ENCODE measurements at places on chromosomes 5 and 9. TPM values are rescaled to one million over a fixed set of nuclear protein-coding genes. Genes with fewer than 3 reads are reported as not detected.

The EIF4EBP3 gene
- 6.4 TPM for total RNA-seq

- DNase-seq: no peak
Measured at GRCh38 chr5:135053278-135053677, 19.2 kb upstream of the PITX1 start.

DNA sequence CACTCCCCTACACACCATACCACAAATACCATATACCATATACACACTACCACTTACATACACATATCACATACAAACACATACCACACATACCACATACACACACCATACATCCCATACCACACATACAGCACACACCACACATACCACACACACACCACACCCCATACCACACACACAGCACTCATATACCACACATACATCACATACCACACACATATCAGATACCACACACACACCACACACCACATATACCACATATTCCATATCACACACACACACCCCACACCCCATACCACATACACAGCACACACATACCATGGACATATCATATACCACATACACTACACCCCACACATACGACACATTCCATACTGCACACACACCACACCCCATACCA, 276.6 kb downstream of the GADD45G start:
- no peak for DNase-seq

The SH3GL2 gene
- total RNA-seq: 3.5 TPM

The TRAF1 gene
- total RNA-seq: 13.2 TPM

- no peak for DNase-seq
Measured at GRCh38 chr9:34588671-34589635, 571 bp downstream of the CNTFR start.

- no peak for DNase-seq
Measured at GRCh38 chr9:71975833-71976232, 64.4 kb downstream of the C9orf85 start.

The ENG gene
- 3.4 TPM for total RNA-seq

DNA sequence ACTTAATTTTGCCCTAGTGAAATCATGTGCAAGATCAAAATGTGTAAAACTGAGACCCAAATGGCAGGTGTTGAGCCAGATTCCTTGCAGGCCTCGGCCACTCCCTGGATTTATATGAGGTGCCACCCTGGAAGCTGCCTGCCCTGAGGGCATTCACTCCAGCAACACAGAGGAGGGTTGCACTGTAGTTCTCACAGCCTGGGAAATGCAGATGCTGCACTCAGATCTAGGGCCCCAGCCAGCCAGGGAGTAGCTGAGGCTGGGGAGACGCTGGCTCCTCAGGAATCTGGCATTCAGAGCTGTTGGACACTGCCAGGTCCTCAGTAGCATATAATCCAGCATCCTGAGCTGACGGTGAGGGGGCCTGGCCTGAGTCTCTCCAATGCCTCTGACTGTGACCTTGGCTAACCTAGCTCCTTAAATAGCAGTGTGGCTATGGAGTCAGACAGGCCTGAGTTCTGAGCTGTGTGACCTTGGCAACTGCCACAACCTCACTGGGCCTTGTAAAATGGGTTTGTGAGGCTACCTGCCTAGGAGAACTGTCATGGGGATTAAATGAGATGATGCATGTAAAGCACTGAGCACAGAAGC, 8.7 kb downstream of the KCNMB1 start:
- no peak for DNase-seq

- DNase-seq: no peak
Measured at GRCh38 chr9:90033028-90033650, 428.3 kb downstream of the GADD45G start.

- no peak for DNase-seq
Measured at GRCh38 chr5:6900247-6901227, 187.3 kb downstream of the TENT4A start.

The ELOVL7 gene
- total RNA-seq: 31.6 TPM

DNA sequence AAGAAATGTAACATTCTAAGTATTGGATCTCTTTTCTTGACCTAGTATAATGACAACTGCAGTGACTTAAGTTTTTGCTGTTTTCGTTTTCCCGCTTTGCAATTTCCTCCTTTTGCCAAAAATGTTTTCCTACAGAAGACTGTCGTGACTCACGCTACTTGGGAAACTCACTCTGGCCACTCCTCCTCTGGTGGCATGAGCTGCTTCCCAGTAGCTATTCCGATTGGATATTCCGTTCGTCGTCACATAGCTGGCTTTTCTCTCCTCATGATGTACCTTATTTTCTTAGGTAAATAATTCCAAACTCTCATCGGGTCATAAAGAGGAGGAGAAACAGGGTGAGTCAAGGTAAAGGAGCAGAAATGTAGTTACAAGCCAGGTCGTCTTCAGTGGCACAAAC, 64.9 kb downstream of the GOLPH3 start:
- DNase-seq: no peak

- DNase-seq: no peak
Measured at GRCh38 chr5:160036884-160037283, 27.9 kb downstream of the TTC1 start.

- no peak for DNase-seq
Measured at GRCh38 chr5:1793966-1794900, 5.4 kb downstream of the MRPL36 start.

GRCh38 chr5:154058055-154059038, 19.6 kb downstream of the MFAP3 start:
- no peak for DNase-seq

GRCh38 chr9:113985968-113986585, 92.0 kb downstream of the AMBP start:
- no peak for DNase-seq

DNA sequence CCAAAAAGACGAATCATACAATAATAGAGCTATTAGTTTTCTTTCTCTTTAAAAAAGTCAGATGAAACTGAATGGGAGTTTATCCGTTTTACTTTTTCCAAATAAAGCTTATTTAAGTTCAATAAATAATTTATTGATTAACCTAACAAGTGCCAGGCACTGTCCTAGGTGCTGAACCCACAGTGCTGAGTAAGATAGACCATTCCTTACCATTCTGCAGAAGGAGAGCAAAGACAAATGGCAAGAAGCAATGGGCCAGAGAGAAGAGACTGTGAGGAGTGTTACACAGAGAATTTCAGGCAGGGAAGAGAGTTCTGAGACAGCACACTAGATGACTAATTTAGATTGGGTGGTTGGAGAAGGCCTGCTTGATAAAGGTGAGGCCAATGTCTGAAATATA, 127.2 kb downstream of the AUH start:
- no peak for DNase-seq

DNA sequence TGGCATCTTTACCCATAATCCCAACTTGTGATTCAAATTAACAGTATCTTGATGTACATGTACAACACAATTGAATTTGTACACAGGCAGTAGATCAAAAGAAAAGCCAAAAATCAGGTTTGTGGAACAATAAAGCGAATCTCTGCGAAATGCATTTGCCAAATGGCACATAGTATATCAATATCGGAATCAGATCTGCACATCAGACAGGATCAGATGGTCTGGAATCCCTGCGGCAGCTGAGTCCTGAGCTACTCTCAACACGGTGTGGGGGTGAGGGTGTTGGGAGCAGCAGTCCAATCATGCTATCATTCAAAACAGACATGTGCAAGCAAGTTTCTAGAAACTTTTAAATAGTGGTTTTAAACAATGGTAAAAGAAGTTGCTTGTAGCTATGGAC, 358.3 kb downstream of the SEMA5A start:
- no peak for DNase-seq

The COL5A1 gene
- total RNA-seq: 92.6 TPM

The LRRTM2 gene
- total RNA-seq: 0.25 TPM

DNA sequence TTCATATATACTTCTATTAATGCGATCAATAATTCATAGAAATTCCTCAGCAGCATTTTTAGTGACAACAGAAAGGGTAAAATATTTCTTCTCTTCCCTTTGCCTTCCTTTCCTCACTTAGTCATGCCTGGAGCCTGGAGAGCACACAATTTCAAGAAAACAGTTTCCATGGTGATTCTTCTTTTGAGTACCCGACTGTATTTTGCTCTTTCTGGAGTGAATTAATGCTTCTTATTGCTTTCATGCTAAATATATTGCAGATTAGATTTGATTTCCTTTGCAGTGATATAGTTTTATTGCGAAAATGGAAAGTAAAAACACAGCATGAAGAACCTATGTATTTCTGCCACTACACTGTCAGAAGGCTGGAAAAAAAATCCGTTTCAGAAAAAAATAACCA, 153.5 kb downstream of the PPP2R2B start:
- DNase-seq: no peak

DNA sequence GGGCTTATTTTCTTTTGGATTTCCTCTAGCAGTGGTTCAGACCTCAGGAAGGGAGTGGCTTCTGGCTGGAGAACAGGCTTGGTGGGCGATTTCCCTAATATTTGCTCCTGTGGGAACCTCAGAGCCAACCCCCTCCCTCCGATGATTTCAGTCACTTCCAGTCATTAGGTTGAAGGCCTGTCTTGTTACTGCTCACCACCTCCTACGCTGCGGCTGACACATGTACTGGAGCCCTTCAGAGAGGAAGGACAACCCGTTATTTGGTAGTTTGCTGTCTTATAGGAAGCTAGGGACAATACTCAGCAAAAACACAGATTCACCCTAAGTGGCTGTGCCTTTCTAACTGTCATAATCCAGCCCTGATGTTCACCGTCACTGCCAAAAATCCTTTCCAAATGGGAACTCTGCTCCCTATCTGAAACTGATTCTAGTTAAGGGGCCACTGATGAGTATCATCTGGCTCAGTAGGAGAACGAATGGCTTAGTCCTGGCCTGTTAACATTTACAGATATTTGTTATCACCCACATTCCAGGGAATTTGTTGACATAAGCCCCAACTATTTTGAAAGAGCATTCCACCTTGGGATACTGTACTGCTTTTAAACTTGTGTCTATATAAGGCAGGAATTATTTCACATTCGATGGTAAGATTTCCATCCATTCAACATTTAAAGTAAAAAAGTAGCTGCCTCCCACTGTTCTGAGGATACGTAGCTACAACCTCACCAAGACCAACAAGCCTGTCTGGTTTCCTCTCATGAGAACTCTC, 29.3 kb upstream of the ANKH start:
- no peak for DNase-seq

The NTNG2 gene
- total RNA-seq: 0.42 TPM

DNA sequence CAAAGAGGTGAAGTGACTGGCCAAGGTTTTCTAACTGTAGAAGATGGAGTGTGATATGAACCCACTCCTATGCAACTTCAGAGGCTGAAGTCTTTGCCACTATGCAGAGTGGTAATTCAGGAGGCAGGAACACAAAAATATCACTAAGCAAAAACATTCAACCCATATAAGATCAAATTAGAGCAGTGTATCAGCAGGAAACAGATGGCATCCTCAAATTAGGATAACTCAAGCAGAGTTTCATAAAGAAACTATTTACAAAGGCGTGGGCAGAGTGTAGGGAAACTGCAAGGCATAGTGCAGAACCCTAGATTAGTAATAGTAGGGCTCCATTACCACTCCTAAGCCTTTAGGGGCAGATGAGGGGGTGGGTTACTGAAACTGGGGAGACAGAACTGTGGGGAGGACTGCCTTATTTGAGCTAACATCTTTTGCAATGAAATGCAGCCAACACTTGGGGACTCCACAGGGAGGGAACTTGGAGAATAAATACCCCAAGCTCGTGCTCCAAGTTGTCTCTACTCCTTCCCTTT, 72.2 kb downstream of the PTTG1 start:
- DNase-seq: no peak

GRCh38 chr5:58248221-58248620, 211.7 kb downstream of the PLK2 start:
- no peak for DNase-seq

DNA sequence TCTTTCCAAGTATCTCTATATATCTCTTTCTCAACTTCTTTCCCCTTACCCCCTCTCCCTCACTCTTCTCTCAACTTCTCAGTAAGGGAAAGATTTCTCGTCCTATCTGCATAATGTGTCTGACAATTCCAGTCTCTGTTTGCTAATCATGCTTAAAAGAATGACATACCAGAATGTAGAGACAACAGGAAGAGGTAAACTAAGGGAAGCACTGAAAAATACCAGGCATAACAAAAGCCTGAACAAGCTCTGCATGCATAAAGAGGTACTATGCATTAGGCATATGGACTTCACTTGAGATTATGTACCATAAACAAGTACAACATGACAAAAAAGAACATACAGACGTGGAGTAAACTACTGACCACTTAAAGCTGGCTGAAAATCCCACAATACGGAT, 62.6 kb downstream of the SEMA5A start:
- DNase-seq: no peak

DNA sequence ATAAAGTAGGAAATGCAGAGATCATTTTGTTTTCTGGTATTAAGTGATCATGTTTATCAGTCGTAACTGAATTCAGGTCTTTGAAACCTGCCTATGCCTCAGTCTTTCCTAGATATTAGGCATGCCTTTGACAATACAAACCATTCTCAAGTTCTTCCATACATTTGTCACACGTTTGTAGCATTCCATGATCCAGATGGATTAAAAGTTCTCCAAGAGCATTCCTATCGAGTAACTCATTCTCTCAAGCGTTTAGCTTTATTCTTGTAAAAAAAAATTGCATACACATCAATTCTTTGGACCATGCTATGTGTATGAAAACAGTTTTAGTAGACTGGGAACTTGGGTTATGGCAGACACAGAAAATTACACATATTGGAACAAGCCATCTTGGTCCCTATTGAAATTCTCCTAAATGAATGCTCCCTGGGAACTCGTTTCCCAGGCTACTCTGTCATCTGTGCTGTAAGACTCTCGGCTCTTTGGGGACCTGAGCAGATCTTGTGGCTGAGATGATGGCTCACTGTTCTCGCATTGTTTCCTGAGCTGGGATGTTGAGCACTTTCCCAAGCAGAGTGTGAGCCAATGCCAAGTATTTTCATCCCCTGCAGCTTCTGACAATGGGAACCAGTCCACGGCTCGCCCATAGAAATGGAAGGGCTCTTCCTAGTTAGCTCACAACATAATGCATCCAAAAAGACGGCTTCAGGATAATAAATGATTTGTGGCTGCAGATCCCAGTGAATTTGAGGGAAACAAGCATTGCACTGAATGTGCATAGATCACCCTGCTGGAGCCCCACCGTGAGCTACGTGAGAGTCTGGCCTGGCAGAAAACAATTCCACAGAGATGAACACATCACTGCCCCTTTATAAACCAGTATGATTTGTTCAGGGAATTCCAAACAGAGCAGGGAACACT, 230.2 kb downstream of the IRX1 start:
- DNase-seq: no peak

The SYK gene
- 12.3 TPM for total RNA-seq

- peak; percentile 98 for DNase-seq
Measured at GRCh38 chr9:109816490-109816889, 36.5 kb downstream of the PALM2AKAP2 start.

The SELENOP gene
- 17.3 TPM for total RNA-seq

The LECT2 gene
- total RNA-seq: not detected

DNA sequence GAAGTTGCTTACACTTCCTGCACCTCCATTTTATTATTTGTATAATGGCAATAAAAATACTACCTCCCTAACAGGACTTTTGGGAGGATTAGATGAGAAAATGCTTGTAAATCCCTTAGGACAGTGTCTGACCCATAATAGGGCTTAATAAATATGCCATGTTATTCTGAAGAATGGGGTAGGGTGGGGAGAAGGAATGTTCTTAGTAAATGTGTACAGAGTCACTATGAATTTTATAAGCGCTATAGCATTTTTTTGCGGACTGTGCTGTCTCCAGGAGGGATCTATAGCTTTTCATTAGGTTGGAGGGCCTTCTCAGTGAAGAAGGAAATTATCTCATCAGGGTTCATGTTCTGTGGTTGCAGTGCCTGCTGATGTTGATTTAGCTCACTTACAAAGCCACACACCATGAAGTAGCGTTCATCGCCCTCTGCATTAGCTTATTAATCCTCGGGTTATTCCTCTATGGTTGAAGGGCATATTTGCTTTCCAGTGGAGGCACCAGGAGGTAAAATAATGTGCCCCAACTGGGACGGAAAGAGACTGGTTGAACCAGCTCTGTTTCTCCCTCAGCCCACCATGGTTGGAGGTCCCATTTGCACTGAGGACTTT, 497.1 kb downstream of the ARHGEF28 start:
- no peak for DNase-seq

Measured in kidney epithelial cell (primary cell).